ENCODE measurements at places on chromosomes 13 and 19.
A peak's percentile ranks its signal among the peaks of the same experiment; 100 is the strongest.

- DNase-seq = no peak
These were observed 15.8 kb upstream of the TUBGCP3 start for GRCh38 chr13:112603641-112604225.

DNA sequence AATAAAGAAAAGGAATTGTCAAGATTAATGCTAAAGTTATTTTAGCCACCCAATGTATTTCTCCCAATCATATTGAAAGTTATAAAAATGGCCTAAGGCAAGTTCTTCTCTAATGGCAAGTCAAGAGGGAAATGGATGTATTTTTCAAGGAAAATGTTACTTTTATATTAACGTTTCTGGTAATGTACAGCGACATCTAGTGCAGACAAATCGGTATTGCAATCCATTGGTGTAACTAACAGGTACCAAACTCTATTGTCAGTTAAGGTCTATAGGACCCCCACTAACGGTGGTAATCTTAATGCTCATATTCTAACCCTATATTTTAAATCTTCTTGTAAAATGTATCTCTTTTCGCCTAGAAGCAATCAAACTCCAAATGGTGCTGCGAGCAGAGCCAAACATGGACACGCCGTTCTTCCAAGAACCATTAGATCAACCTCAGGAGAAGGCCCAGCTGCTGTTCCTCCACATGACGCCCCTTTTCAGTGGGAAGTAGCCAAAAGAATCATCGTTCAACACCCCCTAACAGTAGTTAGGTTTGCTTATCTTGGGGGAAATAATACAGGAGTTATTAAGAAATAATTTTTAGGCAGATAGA is 98.5 kb upstream of the PABPC3 start:
- DNase-seq = no peak

DNA sequence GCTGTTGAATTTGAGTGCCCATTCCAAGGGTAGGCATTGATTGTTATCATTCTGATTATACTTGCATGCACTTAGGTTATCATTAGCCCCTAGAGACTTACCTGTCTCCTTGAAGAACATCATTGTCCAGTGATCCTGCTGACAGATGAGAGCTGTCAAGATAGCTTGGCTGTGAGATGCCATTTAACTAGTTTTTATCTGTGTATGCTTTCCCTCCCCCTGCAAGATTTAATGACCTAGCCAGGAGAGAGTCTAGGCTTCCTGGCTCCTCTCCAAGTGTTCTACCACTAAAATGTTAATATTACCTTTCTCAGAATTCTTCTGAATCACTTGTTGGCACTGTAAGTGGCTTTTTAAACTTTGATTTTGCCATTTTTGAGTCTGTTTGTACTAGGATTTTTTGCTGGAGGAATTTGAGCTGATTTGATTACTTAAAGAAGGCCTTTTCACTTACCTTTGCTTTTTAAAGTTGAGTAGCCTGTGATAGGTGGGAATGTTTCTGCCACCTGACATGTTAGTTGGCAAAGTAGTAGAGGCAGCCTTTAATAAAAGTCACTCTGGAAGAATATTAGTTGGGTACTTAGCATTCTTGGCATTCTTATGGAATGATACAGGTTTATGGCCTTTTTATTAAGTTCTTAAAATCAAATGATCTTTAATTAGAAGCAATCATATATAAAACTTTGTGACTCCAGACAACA is 41.1 kb downstream of the ARHGAP35 start:
- no peak for DNase-seq

DNA sequence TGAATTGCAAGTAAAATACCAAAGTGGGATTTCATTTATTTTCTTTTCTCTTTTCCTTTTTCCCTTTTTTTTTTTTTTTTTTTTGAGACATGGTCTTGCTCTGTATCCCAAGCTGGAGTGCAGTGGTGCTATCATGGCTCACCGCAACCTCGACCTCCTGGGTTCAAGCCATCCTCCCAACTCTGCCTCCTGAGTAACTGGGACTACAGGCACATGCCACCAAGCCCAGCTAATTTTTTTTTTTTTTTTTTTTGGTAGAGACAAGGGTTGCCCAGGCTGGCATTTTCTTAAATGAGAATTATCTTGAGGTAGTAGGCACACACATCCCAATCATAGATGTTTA is 68.5 kb upstream of the GPR183 start:
- no peak for DNase-seq

DNA sequence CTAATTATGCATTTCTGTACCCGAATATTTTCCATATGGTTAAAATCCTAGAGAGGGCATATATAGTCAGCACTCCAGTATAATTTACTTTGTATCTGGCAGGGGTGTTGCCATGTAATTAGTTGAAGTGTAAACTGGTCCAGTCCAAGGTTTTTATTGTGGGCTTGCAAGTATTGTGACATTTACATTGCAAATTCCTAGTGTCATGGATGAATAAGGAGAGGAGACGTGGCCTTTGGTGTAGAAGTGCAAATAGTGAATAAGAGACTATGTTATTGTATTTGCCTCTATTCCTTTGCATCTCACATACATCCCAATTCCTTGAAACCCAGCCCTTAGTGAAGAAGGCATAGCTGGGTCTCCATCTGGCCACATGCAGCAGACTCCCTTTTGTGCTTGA is 330.6 kb downstream of the ATP8A2 start:
- no peak for DNase-seq

GRCh38 chr19:12494260-12494860 is 9.7 kb upstream of the ZNF709 start:
- DNase-seq = no peak

- no peak for DNase-seq
These were observed 7.1 kb upstream of the DOCK9 start for GRCh38 chr13:98984983-98985382.

GRCh38 chr13:40458720-40458990 is 207.8 kb downstream of the FOXO1 start:
- no peak for DNase-seq

GRCh38 chr19:13277104-13277809 is 127.0 kb downstream of the IER2 start:
- DNase-seq = peak; percentile 44

GRCh38 chr13:77724092-77724491 is 26.6 kb downstream of the SLAIN1 start:
- no peak for DNase-seq

DNA sequence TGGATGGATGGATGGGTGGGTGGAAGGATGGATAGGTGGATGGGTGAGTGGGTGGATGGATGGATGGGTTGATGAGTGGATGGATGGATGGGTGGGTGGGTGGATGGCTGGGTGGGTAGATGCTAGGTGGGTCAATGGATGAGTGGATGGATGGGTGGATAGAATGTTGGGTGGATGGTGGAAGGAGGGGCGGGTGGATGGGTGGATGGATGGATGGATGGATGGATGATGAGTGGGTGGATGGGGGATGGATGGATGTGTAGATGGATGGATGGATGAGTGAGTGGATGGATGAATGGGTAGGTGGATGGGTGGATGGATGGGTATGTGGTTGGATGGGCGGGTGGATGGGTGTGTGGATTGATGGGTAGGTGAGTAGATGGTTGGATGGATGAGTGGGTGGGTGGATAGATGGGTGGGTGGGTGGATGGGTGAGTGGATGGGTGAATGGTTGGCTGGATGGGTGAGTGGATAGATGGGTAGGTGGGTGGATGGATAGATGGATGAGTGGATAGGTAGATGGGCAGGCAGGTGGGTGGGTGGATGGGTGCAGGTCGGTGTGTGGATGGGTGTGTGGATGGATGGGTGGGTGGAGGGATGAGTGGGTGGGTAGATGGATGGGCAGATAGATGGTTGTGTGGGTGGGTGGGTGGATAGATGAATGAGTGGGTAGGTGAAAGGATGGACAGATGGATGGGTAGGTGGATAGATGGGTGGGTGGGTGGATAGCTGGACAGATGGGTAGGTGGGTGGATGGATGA is 4.4 kb upstream of the SHC2 start:
- DNase-seq = no peak

DNA sequence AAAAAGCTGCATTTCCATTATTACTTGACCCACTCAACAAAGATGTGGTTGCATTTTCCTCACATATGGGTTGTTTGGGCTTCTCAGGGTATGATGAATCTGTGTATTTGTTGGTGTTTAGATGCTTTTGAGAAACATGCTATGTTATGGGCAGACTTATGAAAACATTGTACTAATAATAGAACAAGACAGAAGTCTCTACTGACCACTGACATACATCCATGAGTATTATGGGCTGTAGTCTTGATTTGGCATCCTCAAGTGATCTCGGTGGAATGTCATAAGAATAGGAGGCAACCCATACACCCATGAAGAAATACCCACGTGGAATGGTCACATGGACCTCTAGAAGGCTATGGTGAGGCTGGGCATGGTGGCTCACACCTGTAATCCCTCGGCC is 36.3 kb upstream of the ABCC4 start:
- no peak for DNase-seq

- no peak for DNase-seq
These were observed 22.6 kb downstream of the ERCC5 start for GRCh38 chr13:102868366-102868936.

GRCh38 chr13:110456550-110456949 is 105.0 kb downstream of the RAB20 start:
- DNase-seq = no peak

DNA sequence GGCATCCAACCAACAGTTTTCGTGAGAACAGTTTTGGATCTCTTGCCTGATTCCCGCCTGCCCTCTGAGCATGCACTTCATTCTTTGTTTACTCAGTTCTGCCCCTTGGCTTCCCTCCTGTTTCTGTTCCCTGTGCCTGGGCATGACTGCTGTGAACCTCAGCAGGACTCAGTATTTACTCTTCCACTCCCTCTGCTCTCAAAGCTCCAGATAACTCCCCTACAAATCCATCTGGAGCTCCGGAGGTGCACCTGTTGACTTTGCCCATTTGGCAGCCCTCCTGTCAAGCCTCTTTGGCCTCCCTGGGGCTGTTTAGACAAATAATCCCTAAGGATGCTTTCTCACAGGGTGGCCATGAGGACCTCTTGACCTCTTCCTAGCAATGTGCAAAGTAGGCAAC is 34.2 kb upstream of the ARGLU1 start:
- DNase-seq = no peak

- no peak for DNase-seq
These were observed 7.0 kb downstream of the CAB39L start for GRCh38 chr13:49436890-49437289.

GRCh38 chr13:94198681-94199080 is 280.8 kb downstream of the DCT start:
- DNase-seq = no peak

GRCh38 chr13:43805071-43805468 is 18.3 kb upstream of the ENOX1 start:
- DNase-seq = no peak

- no peak for DNase-seq
These were observed 12.4 kb upstream of the GJA3 start for GRCh38 chr13:20173116-20173746.

- DNase-seq = no peak
These were observed 13.9 kb upstream of the HS6ST3 start for GRCh38 chr13:96075953-96076543.

GRCh38 chr19:3184847-3185460 is 776 bp upstream of the NCLN start:
- peak; percentile 68 for DNase-seq

GRCh38 chr13:42991898-42992763 is at the start of gene EPSTI1:
EPSTI1 (minus strand) TSS chr13:42992241; CDS start chr13:42992165, 76 bp downstream.
- peak; percentile 51 for DNase-seq

DNA sequence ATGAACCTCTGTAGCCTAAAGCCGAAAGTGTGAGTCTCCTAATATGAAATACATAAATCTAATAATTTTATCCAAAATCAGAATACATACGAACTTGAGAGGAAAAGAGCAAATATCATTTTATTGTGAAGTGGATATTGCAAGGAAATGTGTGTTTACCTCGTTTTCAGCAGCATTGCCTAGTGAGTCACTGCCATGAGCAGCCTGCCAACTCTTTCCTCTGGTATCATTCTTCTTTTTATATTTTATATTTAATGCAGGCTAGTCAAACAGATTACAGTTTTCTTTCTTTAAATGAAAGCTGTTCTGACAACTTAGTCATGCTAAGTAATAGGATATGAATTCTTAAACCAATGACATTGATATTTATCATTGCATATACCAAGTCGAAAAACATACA is 44.2 kb downstream of the EDNRB start:
- no peak for DNase-seq

DNA sequence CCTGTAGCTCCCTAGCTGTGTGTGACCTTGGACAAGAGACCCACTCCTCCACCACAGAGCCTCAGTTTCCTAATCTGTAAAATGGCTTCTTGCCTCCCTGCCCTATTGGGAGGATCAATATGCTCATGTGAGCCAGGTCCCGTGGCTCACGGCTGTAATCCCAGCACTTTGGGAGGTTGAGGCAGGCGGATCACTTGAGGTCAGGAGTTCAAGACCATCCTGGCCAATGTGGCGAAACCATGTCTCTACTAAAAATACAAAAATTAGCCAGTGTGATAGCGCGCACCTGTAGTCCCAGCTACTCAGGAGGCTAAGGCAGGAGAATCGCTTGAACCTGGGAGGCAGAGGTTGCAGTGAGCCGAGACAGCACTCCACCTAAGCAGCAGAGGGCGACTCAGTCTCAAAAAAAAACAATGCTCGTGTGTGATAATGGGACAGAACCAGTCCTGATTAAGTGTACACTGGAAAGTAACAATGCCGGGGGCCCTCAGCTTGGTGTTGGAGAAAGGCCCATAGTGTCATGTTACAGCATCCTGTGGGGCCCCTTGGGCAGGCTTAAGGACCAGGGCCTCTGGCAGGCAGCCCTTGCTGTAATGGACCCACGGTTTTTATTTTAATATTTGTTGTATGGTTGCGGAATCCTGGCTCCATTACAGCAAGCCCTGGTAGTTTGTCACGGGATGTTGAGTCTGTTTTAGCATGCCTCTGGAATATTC is 6.8 kb downstream of the RPS11 start:
- DNase-seq = no peak

Data from activated CD4-positive, CD25-positive, alpha-beta regulatory T cell (primary cell).